ENCODE measurements at places on chromosomes 7 and 10. TPM values are rescaled to one million over a fixed set of nuclear protein-coding genes. Genes with fewer than 3 reads are reported as not detected.

DNA sequence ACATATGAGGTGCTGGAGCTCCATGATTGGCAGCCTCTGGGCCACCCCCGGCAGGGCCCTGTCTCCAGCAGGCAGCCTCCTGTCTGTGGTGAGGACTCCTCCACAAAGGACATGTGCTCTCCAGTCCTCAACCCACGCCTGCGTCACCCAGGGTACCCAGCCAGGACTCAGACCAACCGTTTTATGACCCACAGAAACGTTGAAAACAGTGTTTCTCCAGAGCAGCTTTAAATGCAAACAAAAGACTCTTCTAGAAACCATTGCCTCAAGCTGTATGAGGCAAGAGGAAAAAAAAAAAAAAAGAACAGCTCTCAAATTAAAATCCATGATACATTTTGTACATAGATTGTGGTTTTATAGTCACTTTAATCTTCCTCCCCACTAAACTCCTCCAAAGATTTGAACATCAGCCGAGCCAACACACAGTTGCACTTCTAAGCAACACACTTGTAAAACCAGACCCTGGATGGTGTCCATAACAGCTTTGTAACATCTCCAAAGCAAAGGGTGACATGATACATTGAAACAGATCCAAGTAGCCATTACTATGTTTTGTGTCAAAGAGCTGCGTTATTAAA, 175.0 kb upstream of the LYZL2 start:
- DNase-seq = no peak

GRCh38 chr10:93440591-93441091, 41.5 kb downstream of the MYOF start:
- no peak for DNase-seq

GRCh38 chr10:130577039-130577438, 440.8 kb downstream of the GLRX3 start:
- DNase-seq = no peak

OR2A42 gene
- polyA plus RNA-seq = 1.1 TPM

- DNase-seq = no peak
Observed at GRCh38 chr7:158476331-158476932, 111.2 kb downstream of the PTPRN2 start.

GRCh38 chr7:74094224-74095101, 10.9 kb downstream of the LIMK1 start:
- no peak for DNase-seq

DNA sequence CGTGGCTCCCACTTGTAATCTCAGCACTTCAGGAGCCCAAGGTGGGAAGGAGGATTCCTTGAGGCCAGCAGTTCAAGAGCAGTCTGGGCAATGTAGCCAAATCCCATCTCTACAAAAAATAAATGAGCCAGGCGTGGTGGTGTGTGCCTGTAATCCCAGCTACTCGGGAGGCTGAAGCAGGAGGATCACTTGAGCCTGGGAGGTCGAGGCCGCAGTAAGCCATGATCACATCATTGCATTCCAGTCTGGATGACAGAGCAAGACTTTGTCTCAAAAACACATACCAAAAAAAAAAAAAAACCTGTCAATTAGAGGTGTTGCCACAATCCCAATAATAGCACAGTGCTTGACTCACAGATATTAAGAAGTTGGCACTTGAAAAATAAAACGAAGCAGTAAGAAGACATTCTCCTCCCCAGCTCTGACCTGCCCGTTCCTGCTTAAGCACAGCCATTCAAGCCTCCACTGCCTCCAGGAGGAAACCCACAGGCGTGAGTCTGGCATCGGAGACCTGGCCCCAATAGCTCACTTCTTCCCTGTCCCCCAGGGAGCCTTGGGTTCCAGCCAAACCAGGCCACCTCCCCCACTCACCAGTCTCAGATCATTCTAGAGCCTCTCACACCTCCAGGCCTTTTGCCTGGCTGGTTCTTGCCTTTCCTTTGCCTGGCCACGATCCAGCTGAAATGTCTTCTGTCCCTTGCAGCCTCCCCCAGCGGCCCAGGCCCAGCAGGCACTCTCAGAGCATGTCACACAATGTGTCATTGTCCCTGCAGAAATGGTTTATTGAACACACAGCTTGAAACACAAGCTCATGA, 45.3 kb upstream of the GTF2I start:
- no peak for DNase-seq

DNA sequence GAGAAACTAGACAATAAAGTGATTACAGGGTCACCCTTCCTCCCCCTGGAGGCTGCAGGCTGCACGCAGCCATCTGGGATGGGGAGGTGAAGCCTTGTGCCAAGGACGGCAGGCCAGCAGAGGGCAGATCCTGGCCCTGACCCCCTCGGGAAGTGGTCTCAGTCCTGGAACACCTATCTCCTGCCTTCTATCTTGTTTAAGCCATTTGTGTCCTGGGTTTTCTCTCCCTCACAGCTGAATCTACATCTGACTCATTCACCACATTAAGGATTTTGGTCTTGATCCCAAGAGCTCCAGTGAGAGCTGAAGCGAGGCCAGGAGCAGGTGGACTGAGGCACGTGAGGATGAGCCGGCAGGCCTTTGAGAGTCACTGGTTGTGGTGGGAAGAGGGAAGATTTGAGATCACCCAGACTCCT, 16.4 kb upstream of the PARP12 start:
- no peak for DNase-seq

DNA sequence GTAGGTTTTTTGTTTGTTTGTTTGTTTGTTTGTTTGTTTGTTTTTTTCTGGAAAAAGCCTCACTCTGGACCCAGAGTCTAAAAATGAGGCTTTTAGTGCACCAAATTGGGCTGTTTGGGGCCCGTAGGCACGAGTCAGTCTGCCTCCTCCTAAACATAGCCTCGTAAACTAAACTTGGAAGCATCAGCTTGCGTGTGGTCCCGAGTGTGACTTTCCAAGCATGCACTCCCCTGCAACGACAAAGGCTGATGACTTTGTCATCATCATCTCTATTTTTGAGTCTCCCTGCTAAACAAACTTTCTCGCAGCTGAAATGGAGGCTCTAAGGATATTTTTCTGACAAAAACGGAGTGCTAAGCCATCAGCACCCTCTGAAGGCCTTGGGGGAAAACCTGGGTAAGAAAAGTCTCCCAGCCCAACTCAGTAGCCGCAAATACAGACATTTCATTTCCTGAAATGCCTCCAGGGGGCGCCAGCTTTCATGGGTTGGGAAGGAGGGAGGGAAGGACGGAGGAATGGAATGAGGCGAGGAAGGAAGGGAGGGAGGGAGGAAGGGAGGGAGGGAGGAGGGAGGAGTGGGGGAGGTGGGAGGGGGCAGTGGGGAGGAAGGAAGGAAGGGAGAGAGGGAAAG, 245.9 kb downstream of the KCNMA1 start:
- peak; percentile 69 for DNase-seq

- no peak for DNase-seq
Observed at GRCh38 chr10:72883861-72884260, 9.7 kb upstream of the OIT3 start.

DNA sequence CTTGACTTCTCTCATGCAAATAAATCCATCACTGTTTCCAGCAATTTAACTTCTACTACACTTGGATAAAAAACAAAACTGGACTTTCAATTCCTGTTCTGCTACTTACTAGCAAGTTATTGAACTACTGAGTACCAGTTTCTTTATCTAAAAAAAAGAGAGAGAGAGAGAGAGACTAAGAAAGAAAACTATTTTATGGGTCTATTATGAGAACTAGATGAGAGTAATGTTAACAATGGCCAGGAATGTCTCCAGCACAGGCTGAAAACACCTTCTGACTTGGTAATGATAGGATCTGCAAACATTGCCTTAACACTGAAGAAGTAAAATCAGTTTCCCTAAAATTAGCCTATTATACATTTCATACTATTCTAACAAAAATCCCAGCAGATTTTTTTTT, 5.2 kb downstream of the TSPAN12 start:
- no peak for DNase-seq

GRCh38 chr10:111724121-111724520, 459.4 kb downstream of the GPAM start:
- no peak for DNase-seq

GRCh38 chr10:129978980-129979379, 14.9 kb upstream of the EBF3 start:
- DNase-seq = no peak

- DNase-seq = peak; percentile 33
Observed at GRCh38 chr10:52778511-52779392, 6.2 kb upstream of the MBL2 start.

MSMB gene
- polyA plus RNA-seq = not detected

CYP3A5 gene
- 1.7 TPM for polyA plus RNA-seq

CHST15 gene
- polyA plus RNA-seq = 16.6 TPM

- no peak for DNase-seq
Observed at GRCh38 chr7:98668255-98668654, 51.2 kb downstream of the NPTX2 start.

GRCh38 chr10:43376828-43377423, 5.5 kb downstream of the FXYD4 start:
- no peak for DNase-seq

GRCh38 chr10:108970016-108970415, 953.3 kb downstream of the XPNPEP1 start:
- peak; percentile 56 for DNase-seq

- DNase-seq = no peak
Observed at GRCh38 chr7:41603985-41604384, 98.9 kb downstream of the INHBA start.

DNA sequence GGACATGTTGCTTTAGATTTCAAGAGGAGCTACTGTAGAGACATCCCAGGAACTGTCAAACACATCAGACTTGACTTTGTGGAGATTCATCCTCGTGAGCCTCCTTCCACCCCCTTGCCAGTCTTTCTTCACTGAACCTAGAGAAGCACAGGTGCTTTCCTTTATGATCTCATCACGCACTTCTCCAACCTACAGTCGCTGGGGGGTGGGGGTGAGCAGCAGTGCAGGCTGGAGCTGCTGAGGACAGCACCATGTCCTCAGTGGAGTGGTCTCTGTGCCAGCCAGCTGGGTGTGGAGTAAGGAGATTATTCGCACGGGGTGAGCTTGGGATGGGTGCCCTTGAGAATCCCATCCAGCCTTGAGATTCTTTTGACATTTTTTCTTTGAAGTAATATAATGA, 88.1 kb downstream of the VOPP1 start:
- no peak for DNase-seq
